ENCODE measurements at places on chromosomes 5 and 9.
A peak's percentile ranks its signal among the peaks of the same experiment; 100 is the strongest.

DNA sequence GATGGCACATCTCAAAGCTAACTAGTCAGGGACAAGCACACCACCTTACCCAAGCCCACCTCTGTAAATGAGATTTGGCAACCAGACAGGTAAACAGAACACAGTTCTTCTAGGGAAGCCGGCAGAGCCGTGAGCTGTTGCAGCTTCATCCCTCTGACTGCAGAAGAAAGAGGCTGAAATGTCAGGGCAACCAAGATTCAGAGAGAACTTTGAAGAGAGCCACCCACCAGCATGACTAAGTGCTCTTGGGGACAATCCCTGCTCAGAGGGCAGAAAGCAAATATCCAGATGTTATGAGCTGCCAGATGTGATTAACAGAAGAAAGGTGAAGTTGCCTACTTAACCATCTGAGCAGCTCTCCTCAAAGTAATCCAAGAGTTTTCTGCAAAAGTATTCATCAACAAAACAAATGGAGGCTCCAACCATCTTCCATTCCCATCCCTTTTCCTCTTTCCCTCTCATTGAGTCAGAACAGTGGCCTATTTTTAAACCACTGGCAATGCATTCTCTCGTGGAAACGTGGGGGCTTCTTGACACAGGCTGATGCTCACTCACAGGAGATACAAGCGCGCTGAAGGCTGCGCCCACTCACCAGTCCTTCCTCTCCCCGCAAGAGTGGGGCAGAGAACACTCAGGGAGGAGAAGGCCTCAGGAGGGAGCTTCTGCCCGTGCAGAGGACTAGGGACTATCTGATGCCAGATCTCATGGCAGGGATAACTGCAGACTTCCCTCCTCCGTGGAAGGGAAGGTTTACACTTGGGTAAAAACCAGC is 57.1 kb downstream of the SLIT3 start:
- DNase-seq: no peak

DNA sequence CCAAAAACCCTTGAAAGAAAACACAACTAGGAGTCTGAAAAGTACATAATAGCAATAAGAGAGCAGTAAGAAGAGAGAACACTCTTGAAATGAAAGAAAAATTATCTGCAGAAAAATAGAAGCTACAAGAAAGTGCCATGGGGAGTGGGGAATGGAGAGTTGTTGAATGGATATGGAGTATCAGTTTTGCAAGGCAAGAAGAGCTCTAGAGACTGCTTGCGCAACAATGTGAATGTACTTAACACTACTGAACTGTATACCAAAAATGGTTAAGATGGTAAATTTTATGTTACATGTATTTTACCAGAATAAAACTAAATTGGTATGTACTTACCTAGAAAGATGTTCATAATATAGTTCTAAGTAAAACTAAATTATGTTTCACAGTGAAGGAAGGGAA is 54.8 kb upstream of the RASGRF2 start:
- DNase-seq: no peak

DNA sequence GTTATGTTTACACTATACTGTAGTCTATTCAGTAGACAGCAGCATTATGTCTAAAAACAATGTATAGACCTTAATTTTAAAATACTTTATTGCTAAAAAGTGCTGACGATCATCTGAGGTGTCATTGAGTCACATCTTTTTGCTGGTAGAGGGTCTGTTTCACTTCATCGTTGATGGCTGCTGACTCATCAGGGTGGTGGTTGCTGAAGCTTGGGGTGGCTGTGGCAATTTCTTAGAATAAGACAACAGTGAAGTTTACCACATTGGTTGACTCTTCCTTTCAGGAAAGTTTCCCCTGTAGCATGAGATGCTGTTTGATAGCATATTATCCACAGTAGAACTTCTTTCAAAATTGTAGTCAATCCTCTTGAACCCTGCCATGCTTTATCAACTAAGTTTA is 150.3 kb downstream of the FBXL7 start:
- DNase-seq: no peak

DNA sequence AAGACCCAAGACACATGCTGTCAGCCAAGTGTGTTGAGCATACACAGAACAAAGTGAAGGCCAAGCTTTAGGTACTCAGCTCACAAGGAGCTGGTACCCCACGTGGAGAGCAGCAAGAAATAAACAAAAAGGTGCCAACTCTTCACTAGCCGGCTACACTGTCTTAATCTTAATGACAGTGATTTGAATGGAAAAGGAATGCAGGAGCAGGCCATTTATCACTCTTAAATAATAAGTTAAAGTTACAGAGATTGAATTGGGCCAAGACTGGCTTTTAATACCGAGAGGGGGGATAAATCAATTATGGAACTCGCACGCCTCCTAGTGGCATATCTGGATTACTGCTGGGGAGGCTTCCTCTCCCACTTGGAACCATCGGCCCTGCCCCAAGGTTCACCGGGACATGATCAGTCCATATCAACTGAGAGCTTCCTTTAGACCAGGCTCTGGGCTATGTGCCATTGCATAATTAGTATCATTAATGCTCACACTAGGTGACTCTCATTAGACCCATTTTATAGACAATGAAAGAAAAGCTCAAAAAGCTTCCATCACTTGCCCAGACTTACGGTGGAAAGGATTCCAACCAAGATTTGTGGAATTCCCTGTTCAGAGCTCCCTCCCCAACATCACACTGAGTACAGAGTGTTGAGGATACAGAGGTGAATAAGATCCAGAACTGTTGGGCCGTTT is 94.0 kb downstream of the ACTL7B start:
- peak; percentile 67 for DNase-seq

DNA sequence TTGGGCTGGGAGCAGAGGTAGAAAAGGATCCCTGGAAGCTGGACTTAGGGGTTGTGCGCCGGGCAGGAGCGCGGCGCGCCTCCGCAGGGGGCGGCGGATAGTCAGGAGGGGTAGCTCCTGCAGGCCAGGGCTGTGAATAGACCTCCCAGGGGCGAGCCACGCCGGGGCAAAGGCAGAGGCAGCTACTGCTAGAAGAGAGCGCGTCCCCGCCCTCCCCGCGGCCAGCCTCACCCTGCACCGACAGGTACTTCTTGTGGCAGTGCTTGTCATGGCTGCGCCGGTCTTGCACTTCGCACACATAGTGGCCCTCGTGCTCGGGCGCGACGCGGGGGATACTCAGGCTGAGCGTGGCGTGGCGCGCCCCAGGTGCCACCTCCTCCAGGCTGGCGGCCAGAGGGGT is 28.1 kb downstream of the FLT4 start:
- DNase-seq: no peak

DNA sequence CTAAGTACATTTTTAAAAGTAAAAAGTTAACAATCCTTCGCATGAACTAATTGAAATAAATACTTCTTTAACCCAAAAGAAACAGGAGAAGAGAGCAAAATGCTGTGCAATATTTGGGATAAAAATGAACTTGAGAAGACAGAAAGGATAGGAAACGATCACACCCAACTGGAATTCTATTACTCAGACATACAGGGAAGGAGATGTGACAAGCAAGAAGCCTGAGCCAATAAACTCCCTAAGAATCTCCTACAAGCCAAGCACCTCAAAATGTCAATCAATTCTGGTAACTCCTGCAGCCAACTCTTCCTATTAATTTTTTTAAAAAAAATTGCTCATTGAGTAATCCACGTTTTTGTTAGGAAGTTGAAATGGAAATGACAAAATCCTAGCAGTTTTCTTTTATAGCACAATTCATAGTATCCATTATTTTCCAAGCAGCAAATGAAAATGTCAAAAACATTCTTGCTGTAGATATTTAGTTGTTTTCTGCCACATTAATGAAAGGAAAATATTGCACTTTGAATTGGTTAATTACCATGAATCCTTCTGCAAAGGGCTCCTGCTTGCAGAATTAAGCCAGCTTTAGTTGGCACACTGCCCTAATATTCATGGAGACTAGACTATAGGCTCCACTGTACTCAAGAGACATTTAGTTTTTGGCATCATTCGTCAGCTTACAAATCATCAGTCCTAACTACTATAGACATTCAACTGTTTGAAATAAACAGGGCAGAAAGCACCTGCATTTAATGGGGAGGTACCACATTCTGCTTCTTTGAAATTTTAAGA is 89.0 kb downstream of the RFX3 start:
- DNase-seq: no peak
